Lung (tissue), 17 donors: ENCODE measurements at places on chromosomes 7 and 10. TPM values are rescaled to one million over a fixed set of nuclear protein-coding genes. Genes with fewer than 3 reads are reported as not detected.

The DPYSL4 gene
- 1.5 TPM for total RNA-seq

The HSPA12A gene
- total RNA-seq = 9.8 TPM

The GSTO2 gene
- 13.5 TPM for total RNA-seq

The MEPCE gene
- total RNA-seq = 25.6 TPM

The MALSU1 gene
- 51.7 TPM for total RNA-seq

The CALY gene
- total RNA-seq = not detected

The CYP26C1 gene
- not detected for total RNA-seq

The GJD4 gene
- total RNA-seq = not detected

The OR2A42 gene
- total RNA-seq = not detected

DNA sequence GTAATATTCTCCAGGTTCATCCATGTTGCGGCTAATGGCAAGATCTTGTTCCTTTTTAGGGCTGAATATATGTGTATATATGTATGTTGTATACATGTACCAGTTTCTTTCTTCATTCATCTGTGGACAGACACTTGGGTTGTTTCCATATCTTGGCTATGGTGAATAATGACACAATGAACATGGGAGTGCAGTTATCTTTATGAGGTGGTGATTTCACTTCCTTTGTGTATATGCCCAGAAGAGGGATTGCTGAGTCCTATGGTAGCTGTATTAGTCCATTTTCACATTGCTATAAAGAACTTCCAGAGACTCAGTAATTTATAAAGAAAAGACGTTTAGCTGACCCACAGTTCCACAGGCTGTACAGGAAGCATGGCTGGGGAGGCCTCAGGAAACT lies 17.1 kb upstream of the TSPAN15 start:
- DNase-seq = no peak

- no peak for DNase-seq
Measured at GRCh38 chr7:95482424-95482823, 3.3 kb upstream of the ASB4 start.

- DNase-seq = no peak
Measured at GRCh38 chr7:155217634-155218033, 80.0 kb upstream of the INSIG1 start.

DNA sequence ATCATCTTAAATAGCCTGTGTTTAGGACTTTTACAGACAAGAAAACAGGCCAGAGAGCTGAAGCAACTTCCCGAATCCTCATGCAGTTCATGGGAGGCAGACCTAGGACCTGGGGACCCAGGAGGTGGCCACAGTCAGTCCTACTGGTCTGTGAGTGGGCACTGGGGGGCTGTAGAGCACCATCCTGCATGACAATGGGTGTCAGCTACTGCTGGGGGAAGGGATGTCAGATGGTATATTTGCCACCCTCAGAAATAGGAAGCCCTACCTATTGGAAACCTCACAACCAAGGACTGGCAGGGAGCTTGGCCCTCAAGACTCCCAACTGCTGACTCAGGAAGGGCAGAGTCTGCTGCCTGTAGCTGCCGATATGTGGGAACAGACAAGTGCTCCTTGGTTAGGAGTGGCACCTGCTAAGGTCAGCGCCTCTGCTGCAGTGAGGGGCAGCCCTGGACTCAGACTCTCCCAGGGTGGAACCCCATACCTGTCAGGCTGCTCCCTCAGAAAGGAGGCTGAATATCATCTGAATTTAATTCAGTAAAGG lies 29.7 kb downstream of the OGDH start:
- DNase-seq = no peak

DNA sequence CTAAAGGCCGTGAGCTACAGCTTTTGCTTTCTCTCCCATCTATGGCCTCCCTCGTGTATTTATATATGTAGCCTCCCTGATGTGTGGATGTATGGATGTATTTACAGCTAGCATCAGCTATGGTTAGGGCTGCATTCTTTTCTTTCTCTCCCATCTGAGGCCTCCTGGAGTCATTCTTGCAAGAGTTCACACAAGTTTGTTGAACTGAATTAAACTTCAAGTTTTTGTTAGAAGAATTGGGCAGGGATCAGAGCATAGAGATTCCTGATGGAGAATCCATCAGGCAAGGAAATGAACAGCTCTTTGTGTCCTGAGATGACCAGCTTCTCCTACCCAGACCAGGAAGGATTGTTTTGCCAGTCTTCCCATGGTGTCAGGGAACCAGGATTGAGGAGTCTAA lies 60.3 kb downstream of the AHCYL2 start:
- DNase-seq = peak; percentile 35

DNA sequence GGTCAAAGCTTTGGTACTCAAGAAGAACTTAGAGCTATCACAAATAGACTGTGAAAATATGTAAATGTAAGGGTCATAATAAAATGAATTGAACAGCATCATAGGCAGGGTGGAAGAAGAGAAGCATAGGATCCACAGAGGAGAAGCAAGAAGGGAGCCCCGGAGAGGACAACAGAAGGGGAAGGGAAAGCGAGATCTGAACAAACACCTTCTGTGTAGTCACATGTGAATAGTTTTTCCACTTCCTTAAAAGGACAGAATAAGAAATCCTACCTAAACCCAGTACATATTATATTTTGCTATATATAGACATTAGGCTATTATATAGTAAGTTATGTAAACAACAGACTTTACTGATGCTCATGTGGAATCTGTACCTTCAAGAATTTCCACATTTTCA lies 160.2 kb downstream of the DKK1 start:
- no peak for DNase-seq

DNA sequence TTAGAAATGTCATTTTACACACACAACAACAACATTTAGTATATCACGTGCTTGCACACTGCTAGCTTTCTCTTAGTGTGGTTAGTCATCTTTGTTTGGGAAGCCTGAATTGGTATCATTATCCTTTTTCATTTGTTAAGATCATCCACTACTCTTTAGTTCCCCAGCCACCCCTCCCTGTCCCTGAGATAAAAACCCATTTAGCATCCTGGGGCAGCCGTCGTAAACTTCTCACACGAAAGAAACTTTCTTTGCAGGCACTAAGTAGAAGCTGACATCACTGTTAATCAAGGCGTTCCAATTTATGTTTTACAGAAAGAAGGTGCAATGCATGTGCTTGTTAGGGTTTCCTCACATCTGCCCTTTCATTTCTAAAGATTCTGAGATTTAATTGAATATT lies 475.1 kb upstream of the FZD8 start:
- DNase-seq = no peak

DNA sequence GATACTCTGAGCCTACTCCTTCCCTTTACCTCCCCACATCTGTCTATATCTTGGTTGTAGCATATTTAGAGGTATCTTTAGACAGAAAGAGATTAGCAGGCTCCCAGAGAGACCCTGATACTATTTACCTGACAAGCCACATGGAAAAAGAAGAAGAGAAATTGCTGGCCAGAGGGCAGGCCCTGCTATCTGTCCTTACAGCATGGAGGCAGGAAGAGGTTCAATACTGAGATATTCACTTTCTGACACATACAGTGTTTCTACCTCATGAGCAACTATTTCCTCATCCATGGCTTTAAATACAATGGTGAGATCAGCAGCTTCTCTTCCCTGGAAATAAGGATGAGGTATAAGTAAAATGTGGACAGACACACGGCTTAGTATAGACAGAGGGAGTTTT lies 33.9 kb upstream of the TSPAN13 start:
- no peak for DNase-seq

- DNase-seq = peak; percentile 72
Measured at GRCh38 chr7:129664029-129665012, 52.8 kb downstream of the NRF1 start.

DNA sequence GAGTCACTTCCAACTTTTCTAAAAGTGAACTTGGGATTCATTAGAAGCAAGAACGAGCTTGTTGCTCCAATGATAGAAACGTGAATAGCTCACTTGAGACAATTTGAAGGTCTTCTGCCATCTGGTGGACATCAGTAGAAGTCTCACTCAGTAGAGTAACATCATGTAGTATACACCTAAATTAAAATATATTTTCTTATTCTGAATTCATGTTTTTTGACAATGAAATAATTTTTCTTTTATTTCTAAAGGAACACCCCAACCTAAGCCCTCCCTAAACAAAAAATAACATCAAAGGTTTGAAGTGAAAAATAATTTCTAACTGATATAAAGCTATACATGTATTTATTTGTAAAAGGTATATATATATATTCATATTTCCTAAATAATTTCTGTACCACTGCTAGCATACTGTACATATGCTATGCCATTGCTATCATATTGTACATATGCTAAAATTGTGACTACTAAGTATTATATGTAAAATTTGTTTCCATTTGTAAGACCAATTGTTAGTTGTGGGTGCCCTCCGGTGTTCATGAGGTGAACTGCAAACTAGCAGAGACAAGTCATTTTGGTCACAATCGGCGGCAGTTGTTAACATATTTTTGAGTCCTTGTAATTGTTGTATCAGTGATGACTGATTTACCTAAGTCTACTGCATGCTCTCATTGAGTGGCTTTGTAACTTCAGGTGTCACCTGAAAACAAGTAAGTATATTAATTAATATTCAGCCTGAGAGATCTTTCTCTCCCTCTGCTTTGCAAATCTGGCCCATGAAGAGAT lies 121.9 kb downstream of the PTPRZ1 start:
- peak; percentile 84 for DNase-seq

DNA sequence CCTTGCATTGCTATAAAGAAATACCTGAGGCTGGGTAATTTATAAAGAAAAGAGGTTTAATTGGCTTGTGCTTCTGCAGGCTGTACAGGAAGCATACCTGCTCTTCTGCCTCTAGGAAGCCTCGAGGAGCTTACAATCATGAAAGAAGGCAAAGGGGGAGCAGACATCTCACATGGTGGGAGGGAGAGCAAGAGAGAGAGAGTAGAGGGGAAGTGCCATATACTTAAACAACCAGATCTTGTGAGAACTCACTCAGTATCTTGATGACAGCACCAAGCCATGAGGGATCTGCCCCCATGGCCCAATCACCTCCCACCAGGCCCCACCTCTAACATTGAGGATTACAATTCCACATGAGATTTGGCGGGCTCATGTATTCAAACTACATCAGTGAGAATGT lies 79.1 kb upstream of the HECW1 start:
- no peak for DNase-seq

DNA sequence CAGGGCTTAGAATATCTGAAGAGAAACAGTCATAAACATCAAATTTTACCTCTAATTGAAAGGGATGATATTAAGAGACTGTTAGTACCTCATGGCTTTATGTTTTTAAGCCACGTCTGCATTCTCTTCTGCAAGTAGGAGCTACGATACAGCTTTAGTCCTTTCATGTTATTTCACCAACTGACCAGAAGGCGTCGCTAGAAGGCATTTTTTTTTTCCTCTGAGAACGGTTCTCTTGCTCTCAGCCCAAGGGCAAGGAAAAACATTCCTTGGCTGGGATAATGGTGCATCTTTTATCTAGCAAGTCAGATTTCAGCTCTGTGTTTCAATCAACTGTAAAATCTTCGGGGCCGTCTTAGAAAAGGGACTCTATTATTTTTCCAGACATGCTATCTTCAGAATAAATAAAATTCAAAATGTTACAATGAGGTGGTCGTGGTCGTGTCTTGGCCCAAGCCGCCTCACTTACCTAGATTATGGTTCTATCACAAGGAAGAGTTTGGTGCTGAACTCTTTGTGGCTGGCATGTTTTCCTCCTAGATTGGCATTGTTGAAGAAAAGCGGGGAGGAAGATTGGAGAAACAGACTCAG lies 41.6 kb upstream of the LYZL2 start:
- DNase-seq = peak; percentile 81

DNA sequence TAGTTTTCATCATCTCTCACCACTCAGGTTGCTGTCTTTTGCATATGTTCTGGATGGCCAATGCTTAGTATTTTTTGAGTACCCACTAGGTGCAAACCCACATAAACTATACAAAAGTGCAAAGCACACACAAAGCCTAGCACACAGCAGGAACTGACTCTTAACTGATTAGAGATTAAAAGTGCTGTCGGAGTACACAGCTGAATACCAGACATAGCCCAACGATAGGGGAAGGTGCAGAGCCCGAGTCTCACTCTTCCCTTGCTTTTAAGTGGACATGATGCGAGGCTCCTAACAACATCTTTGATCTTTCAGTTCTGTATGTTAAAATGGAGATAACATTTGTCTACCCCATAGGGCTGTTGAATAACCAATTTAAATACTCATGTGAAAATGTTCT lies 90.8 kb downstream of the DPY19L1 start:
- no peak for DNase-seq

DNA sequence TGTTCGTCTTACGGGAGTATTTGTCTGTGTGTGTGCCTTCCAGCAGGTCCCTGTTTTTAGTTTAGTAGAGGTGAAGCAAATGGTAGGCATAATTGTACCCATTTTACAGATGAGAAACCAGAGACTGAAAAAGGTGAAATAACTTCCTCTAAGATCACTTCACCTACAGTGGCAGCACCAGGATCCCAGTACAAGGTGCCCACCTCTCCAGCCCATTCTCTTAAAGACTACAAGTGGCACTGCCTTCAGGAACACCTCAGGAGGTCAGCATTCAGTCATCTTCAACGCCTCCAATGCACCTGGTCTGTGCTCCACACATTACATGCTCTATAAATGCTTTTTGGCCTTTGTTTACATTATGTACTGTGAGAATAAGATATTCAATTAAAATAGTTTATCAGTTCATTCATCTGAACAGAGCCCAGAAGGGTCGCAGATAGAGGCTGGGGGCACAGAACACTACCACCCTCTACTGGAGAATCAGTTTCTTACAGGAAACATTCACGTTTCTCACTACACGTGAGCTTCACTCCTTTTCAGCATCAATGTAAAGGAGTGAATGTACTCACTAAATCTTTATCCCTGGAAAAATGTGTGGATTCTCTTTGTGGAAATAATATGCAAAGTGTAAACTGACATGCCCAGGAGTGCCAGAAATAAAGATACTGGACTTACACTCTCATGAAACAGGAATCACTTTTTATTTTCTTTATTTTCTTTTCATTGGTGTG lies 45.5 kb upstream of the ABLIM1 start:
- DNase-seq = peak; percentile 58

DNA sequence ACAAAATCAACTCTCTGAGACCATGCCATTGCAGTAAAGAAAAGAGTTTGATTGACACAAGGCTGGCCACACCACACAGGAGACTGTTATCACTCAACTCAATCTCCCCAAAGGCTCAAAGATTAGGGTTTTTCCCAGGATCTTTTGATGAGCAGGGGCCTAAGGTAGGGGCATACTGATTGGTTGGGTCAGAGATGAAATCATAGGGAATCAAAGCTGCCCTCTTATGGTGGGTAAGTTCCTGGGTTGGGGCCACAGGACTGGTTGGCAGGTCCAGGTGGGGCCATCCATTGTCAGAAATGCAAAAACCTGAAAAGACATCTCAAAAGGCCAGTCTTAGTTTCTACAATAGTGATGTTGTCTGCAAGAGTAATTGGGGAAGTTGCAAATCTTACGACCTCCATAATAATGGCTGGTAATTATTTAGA lies 91.6 kb downstream of the AKR1D1 start:
- DNase-seq = no peak

DNA sequence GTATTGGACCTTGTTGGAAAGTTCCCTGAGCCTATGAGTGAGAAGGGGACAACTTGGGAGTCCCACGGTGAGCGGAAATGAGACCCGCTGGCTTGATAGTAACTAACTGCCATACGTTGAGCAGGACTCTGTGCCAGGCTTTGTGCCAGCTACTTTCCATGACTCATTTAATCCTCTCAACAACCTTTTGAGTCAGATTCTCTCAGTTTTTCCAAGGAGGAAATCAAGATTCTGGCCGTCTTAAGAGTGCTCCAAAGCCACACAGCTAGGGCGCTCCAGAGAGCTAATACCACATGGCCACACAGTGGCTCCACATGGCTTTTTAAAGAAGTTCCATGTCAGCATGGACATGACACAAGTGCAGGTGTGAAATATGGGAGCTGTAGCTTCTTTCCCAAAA lies 55.7 kb downstream of the NOD1 start:
- DNase-seq = no peak
